Foreskin fibroblast (primary cell): ENCODE measurements at places on chromosomes 11 and 22.

GRCh38 chr22:42473484-42474193 is 41.4 kb upstream of the NFAM1 start:
- DNase-seq: peak; percentile 46

- DNase-seq: no peak
Measured at GRCh38 chr11:74729397-74729796, 1.8 kb downstream of the CHRDL2 start.

DNA sequence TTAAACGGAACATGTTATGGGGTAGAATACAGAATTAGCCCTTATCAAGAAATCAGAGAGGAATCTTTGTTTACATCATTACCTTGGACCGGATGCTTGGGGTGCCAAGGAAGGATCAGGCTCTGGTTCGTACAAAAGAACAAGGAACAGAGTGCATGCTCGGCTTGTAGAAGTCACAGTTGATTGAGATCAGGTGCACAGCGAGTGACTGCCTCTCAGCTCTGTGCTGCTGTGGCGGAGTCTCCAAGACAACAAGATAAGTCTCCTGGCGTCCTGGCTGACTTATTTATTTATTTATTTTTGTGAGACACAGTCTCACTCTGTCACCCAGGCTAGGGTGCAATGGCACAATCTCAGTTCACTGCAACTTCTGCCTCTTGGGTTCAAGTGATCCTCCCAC is 31.8 kb downstream of the GLB1L2 start:
- DNase-seq: no peak

GRCh38 chr11:6258571-6259081 is 1.0 kb upstream of the CCKBR start:
- no peak for DNase-seq

GRCh38 chr11:67638535-67639437 is 777 bp downstream of the TBX10 start:
- DNase-seq: no peak

GRCh38 chr11:94731880-94732601 is 36.1 kb upstream of the AMOTL1 start:
- DNase-seq: peak; percentile 93

DNA sequence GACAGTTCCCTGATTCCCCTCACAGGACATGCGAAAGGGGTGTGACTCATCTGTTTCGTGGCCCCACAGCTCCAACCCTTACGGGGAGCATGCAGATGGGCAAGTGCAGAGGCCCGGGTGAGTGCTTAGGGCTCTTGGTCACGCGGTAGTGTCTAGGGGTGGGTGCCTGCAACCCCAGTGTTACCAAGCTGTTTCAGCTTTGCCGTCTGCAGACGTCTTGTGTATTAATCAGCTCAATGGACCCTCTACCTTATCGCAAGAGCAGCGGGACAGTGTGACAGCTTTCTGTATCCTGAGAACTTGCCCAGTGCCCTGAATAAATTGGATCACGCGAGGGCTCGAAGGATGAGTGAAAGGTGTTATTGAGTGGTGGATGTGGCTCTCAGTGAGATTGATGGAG is 816.4 kb upstream of the ANO3 start:
- DNase-seq: no peak

DNA sequence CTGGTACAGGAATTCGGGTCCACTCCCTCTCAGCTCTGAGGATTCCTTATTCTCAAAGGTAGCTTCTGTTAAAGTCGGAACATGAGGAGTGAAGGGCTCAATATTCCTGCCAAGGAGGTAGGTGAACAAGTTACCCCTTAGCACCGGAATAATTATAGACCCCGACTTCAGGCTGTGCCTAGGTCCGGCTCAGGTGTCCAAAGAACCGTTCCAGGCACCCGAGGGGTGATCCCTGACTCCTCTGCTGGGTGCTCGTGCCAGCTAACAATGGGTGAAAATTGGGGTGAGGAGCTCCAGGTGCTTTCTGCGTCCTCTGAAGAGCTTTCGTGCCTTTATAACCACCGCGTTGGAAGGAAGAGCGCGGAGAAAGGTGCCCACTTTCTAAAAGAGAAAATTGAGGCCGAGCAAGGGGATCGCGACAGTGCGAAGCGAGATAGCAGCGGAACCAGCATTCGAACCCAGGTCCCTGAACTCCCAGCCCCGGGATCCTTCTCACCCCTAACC is 393 bp downstream of the CYB561A3 start:
- no peak for DNase-seq

- DNase-seq: no peak
Measured at GRCh38 chr22:48644108-48644507, 1183.6 kb downstream of the BRD1 start.
